Natural killer cell treated with Interleukin-12 subunit alpha and Interleukin-12 subunit beta and Interleukin-15 and Interleukin-18, amount 100 ng/mL, for 72 hours (primary cell): ENCODE measurements at places on chromosomes 5 and 9. TPM values are rescaled to one million over a fixed set of nuclear protein-coding genes. Genes with fewer than 3 reads are reported as not detected.

The SPINK6 gene
- not detected for total RNA-seq

The OR4F3 gene
- not detected for total RNA-seq

The HACD4 gene
- total RNA-seq = 3.1 TPM

The IRX2 gene
- total RNA-seq = not detected

The DBN1 gene
- total RNA-seq = 13.3 TPM

The SLC34A3 gene
- total RNA-seq = not detected

The C5orf58 gene
- not detected for total RNA-seq

The DBH gene
- total RNA-seq = not detected

The CXXC5 gene
- 4.7 TPM for total RNA-seq

The CDH18 gene
- total RNA-seq = not detected

GRCh38 chr5:107293541-107294210 lies 377.1 kb downstream of the EFNA5 start:
- H3K4me1 ChIP-seq = peaks cover 33% of the 10 kb centered on the region
- H3K36me3 ChIP-seq = no peaks in the 10 kb centered on the region
- DNase-seq = no peak
- H3K4me3 ChIP-seq = no peak overlapping the region

DNA sequence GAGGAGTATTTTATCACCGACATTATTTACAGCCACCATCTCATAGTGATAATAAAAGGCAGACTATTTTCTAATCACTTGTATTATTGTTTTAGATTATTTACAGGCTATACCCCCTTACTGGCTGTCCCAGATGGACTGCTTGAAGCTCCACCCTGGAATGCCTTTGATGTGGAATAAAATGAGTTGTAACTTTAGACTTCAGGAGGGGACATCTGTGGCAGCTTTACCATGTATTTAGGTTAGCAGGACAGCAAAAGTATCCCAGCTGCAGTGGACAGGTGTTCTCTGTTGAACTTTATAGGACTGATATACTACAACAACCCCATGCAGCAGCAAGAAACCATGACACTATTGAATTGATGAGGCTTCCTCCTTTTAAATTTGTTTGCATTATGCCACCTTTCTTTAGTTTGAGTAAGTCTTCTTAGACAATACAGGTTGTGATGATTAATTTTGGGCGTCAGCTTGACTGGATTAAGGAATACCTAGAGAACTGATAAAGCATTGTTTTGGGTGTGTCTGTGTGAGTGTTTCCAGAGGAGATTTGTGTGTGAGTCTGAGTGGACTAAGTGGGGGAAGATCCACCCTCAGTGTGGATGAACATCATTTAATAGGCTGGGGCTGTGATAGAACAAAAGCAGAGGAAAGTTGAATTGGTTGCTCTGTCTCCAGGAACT lies 29.2 kb upstream of the C9orf57 start:
- no peak for DNase-seq
- H3K4me1 ChIP-seq = no peaks in the 10 kb centered on the region
- H3K36me3 ChIP-seq = no peaks in the 10 kb centered on the region
- no peak overlapping the region for H3K27ac ChIP-seq

- H3K4me3 ChIP-seq = no peak overlapping the region
- no peak for DNase-seq
- peaks cover 3% of the 10 kb centered on the region for H3K36me3 ChIP-seq
These were observed 173.2 kb upstream of the FBN2 start for GRCh38 chr5:128711216-128711615.

DNA sequence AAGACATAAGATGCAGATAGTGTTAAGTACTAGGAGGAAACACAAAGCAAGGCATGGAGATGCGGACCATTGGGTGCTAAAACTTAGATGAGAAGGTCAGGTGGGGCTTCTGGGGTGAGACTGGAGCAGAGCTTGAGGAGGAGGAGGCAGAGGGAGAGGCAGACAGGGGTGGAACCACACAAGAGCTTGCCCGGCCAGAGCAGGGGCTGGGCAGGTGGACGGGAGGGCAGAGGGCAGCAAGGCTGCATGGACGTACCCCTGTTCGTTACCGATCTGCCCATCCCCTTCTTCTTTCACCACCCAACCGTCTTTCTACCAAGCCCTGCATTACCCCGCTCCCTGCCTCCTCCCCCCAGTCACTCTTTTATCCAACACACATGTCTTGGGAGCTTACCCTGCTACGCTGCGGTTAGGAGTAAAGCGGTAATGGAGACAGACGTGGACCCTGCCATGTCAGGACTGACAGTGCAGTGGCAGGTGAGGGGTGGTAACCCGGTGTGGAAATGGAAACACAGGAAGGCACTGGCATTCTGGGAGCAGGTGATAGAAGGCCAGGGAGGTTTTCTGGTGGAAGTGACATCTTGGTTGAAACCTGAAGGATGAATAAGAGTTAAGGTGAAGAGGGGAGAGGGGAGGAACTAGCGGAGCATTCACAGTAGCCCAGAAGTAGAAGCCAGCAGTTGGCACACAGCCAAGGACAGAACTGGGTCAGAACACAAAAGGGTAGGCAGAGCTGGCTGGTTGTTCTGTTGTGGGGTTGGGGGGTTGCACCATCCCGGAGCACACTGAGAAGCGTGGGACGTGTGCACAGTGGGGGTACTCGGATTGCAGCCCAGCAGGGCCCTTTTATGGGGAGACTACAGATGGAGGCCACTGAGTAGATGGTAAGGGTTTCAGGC lies 167.2 kb downstream of the CACNA1B start:
- H3K27me3 ChIP-seq = peaks cover 12% of the 10 kb centered on the region
- no peaks in the 10 kb centered on the region for H3K36me3 ChIP-seq
- no peak overlapping the region for H3K4me3 ChIP-seq
- DNase-seq = no peak
- H3K4me1 ChIP-seq = no peaks in the 10 kb centered on the region

- no peak overlapping the region for H3K4me3 ChIP-seq
- no peak overlapping the region for H3K27ac ChIP-seq
- peaks cover 2% of the 10 kb centered on the region for H3K27me3 ChIP-seq
- no peaks in the 10 kb centered on the region for H3K36me3 ChIP-seq
- DNase-seq = no peak
These were observed 42.5 kb upstream of the MYOT start for GRCh38 chr5:137825165-137825564.

GRCh38 chr5:65263321-65263720 lies 218.4 kb downstream of the ADAMTS6 start:
- no peaks in the 10 kb centered on the region for H3K36me3 ChIP-seq
- no peak for DNase-seq
- no peak overlapping the region for H3K4me3 ChIP-seq

- H3K27ac ChIP-seq = no peak overlapping the region
- H3K4me1 ChIP-seq = no peaks in the 10 kb centered on the region
- no peak for DNase-seq
- no peaks in the 10 kb centered on the region for H3K27me3 ChIP-seq
- no peaks in the 10 kb centered on the region for H3K36me3 ChIP-seq
These were observed 194.8 kb downstream of the FBXL7 start for GRCh38 chr5:15694696-15695214.

GRCh38 chr9:70081120-70081495 lies 37.5 kb downstream of the MAMDC2 start:
- no peaks in the 10 kb centered on the region for H3K36me3 ChIP-seq
- no peak for DNase-seq
- peaks cover 23% of the 10 kb centered on the region for H3K27me3 ChIP-seq
- no peaks in the 10 kb centered on the region for H3K4me1 ChIP-seq
- H3K27ac ChIP-seq = no peak overlapping the region
- H3K4me3 ChIP-seq = no peak overlapping the region

- H3K27ac ChIP-seq = no peak overlapping the region
- no peak overlapping the region for H3K4me3 ChIP-seq
These were observed 66.1 kb downstream of the HAPLN1 start for GRCh38 chr5:83654427-83654994.

- no peak for DNase-seq
- H3K36me3 ChIP-seq = no peaks in the 10 kb centered on the region
- H3K27ac ChIP-seq = no peak overlapping the region
- H3K4me3 ChIP-seq = no peak overlapping the region
These were observed 111.6 kb downstream of the CMYA5 start for GRCh38 chr5:79800979-79801827.

GRCh38 chr5:77430726-77431125 lies 61.4 kb downstream of the WDR41 start:
- H3K27me3 ChIP-seq = no peaks in the 10 kb centered on the region
- no peak overlapping the region for H3K27ac ChIP-seq
- H3K36me3 ChIP-seq = peaks cover 13% of the 10 kb centered on the region
- H3K4me1 ChIP-seq = no peaks in the 10 kb centered on the region

DNA sequence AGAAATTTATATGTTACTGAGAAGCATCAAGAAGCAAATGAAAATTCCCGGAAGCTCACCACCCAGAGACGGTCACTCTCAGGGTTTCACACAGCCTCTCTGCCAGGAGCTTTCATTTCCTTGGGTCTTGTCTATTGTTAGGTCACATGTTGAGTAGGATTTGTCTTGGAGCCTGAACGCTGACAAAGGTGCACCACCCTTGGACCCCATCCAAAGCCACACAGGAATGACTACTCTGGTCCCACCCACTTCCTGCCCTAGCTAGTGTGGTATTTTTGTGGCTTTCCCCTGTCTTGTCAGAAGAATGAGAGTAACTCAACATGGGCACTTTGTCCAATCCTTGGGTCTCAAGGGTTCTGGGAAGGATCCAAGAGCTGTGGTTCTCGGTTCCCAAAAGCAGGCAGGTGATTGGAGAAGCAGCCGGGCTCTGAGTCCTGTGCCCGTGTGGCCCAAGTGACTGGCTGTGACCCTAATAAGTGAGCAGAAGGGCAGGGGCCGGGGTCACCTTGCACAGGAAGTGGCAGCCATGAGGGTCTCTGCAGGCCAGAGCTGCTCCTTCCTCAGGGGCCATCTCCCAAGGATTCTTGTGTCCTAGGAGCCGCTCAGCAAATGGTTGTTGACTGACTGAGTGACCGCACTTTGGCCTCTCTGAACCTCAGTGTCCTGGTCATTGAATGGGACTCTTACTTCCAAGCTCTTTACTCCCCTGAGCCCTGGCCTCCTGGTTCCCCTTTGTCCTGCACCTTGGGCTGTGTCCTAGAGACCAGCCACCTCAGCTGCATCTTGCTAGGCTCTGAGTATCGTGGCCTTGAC lies 6.9 kb downstream of the FGD3 start:
- peaks cover 24% of the 10 kb centered on the region for H3K4me1 ChIP-seq
- H3K27ac ChIP-seq = peak overlapping the region; percentile 89
- H3K36me3 ChIP-seq = no peaks in the 10 kb centered on the region
- no peaks in the 10 kb centered on the region for H3K27me3 ChIP-seq
- DNase-seq = peak; percentile 79

DNA sequence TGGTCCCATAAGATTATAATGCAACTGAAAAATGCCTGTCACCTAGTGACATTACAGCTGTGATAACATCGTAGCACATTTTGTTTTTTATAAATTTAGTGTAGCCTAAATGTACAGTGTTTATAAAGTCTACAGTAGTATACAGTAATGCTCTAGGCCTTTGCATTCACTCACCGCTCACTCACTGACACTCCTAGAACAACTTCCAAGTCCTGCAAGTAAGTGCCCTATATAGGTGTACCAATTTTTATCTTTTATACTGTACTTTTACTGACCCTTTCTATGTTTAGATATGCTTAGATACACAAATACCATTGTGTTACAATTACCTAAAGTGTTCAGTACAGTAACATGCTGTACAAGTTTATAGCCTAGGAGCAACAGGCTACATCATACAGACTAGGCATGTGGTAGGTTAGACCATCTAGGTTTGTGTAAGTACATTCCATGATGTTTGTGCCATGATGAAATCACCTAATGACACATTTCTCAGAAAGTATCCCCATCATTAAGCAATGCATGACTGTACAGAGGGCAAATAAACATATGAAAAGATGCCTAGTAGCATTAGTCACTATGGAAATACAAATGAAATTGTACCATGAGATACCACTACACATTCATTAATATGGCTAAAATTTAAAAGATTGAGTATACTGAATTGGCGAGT lies 127.6 kb downstream of the TRPM6 start:
- no peaks in the 10 kb centered on the region for H3K4me1 ChIP-seq
- H3K4me3 ChIP-seq = no peak overlapping the region
- H3K27me3 ChIP-seq = no peaks in the 10 kb centered on the region
- no peak overlapping the region for H3K27ac ChIP-seq

DNA sequence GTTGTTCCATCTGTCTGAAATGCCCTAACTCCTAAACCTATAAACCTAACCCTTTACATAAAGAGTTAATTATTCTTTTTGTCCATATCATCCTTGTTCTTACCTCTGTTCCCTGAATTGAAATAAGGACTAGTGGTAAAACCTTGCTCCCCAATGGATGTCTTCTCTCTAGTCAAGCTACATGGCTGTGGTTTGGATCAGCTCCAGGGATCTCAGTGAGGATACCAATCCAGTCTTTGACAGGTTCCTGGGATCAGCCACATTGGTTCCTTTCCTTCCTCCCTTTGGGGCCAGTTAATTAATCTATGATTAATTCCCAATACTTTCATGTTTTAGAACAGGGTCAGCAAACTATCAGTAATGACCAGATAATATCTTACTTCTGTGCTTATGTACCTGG lies 151.6 kb downstream of the SIL1 start:
- H3K27ac ChIP-seq = no peak overlapping the region
- DNase-seq = no peak
- H3K4me3 ChIP-seq = no peak overlapping the region
- H3K27me3 ChIP-seq = no peaks in the 10 kb centered on the region
- H3K4me1 ChIP-seq = no peaks in the 10 kb centered on the region
- no peaks in the 10 kb centered on the region for H3K36me3 ChIP-seq

DNA sequence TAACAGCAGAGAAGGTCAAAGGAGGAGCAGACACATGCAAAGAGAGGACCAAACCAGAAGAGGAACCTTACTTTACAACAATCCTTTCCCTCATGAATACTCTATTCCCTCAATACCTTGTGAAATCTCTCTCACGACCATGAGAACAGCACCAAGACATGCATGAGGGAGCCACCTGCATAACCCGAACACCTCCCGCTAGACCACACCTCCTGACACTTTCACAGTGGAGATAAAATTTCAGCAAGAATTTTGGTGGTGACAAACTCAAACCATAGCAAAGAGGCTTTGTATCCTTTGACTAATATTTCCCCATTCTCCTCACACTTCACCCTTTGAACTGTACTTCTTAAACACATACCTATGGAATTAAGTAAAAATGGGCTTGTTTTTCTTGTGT lies 101.7 kb downstream of the RORB start:
- H3K27me3 ChIP-seq = peaks cover 3% of the 10 kb centered on the region
- H3K36me3 ChIP-seq = no peaks in the 10 kb centered on the region
- H3K27ac ChIP-seq = no peak overlapping the region
